ENCODE measurements at places on chromosomes 3 and 15. TPM values are rescaled to one million over a fixed set of nuclear protein-coding genes. Genes with fewer than 3 reads are reported as not detected.

GRCh38 chr15:100948430-100948762 lies 29.2 kb downstream of the LRRK1 start:
- DNase-seq = no peak

- no peak for DNase-seq
These were observed 227.9 kb downstream of the PYDC2 start for GRCh38 chr3:191688756-191689433.

GRCh38 chr3:126466886-126467610 lies 8.6 kb downstream of the ZXDC start:
- no peak for DNase-seq

DNA sequence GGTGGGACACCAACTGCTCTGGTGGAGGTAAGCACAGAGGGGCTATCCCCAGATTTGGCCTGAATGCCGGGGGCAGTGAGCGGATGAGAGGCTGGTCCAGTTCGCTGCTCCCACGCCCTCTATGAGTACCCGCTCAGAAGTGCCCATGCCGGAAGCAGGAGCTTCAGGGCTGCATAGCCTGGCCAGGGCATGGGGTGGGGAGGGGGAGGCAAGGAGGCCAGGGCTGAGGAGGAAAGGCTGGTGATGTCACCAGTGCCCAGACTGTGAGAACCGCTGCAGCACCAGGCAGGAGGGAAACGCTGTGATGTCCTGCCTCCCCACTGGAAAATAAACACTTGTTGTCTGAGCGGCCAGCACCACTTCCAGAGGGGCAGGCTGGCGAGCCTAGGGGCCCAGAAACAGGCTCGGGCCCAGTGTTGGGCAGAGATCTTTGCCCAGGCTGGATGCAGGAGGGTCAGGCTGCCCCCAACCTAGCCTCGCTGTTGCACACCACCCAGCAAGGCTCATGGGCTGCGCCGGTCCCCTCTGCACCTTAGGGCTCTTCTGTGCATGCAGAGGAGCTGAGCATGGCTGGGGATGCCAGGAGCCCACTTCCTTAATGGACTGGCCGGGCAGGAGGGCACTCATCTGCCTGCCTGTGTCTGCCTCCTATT lies 10.9 kb upstream of the DLL4 start:
- DNase-seq = no peak

GABRG3 gene
- total RNA-seq = 6.3 TPM

Measured in SK-MEL-5 (cell line).